Nucleus accumbens (tissue), 56 donors: ENCODE measurements at places on chromosomes 6 and 20.

DNA sequence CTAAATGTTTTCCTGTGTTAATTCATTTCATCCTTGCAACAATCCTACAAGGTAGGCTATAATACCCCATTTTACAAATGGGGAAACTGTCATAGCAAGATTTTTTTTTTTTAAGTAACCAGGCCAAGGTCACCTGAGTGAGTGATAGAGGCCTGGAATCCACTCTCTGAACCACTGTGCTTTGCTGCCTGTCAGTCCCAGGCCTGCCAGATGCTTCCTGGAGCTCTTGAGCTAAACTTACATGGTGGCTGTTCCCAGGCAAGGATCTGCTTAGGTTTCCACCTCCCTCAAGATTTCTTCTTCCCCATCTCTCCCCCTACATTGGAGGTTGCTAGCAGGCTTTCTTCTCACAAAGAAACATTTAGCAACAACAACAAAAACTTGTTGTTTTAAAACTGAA is 32.7 kb upstream of the RNF8 start:
- DNase-seq = no peak

- DNase-seq = no peak
Observed at GRCh38 chr20:54122681-54123586, 50.9 kb downstream of the CYP24A1 start.

DNA sequence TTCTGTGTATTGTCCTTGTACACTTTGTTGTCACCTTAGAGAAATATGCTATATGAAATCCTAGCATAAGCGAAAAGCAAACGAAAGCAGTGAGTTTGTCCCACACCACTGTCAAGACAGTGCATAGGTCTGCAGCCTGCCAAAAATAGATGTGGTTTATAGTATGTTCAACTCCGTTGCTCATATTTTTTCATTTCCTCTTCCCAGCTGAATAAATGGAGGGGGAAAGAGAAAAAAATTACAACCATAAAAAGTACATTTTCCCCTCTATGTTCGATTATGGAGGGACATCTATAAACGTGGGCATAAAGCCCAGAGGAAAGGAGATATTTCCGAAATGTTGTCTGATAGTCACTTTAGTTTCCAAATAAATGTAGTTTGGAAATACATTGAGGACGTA is 25.8 kb downstream of the PRL start:
- no peak for DNase-seq

- DNase-seq = no peak
Observed at GRCh38 chr20:50876816-50877215, 54.4 kb downstream of the ADNP start.

GRCh38 chr6:148885136-148885865 is 138.5 kb downstream of the UST start:
- DNase-seq = no peak

DNA sequence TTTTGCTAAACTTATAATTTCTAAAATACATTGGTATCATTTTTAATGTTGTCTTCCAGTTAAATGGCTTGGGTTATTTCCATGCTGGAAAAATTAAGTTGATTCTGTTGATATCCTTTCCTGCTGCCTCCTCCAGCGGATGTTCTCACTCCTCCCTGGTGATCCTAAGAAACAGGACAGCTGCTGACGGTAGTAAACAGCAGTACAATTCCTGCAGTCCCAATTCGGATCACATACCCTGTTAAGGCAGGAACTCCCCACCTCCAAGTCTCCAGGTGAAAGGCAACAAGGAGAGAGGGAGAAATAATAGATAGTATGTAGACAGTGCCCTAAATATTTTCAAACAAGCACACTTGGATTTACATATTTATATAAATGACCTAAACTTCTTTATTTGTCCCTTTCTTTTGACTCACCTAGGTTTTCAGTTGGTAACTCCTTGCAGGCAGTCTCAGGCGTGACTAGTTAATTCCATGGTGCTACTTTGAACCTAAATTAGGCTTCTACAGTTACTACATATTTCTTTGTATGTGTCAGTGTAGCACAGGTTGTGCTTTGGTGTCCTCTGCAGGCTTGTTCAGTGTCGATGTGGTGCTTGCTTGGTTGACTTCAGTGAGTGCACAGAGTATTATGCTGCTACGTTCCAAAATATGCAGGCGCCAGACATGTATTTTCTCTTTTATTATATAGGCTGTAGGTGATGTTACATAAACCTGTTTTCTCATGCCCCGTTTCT is 126.0 kb downstream of the ADGRB3 start:
- DNase-seq = peak; percentile 43

- DNase-seq = no peak
Observed at GRCh38 chr6:2719093-2719455, 31.6 kb downstream of the MYLK4 start.

DNA sequence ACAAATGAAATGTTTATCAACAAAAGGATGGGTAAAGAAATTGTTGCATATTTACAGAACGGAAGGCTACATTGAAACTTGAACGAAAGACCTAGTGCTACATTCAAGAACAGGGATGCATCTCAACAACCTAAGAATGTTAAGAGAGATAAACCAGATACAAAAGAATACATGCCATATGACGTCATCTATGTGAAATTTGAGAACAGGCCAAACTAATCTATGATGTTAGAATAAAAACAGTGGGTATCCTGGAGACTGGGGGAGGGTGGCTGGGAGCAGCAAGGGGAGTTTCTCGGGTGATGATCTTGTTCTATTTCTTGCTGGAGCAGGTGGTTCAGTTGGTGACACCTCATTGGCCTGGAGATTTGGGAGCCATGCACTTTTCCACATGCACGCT is 81.5 kb downstream of the SULF2 start:
- no peak for DNase-seq

DNA sequence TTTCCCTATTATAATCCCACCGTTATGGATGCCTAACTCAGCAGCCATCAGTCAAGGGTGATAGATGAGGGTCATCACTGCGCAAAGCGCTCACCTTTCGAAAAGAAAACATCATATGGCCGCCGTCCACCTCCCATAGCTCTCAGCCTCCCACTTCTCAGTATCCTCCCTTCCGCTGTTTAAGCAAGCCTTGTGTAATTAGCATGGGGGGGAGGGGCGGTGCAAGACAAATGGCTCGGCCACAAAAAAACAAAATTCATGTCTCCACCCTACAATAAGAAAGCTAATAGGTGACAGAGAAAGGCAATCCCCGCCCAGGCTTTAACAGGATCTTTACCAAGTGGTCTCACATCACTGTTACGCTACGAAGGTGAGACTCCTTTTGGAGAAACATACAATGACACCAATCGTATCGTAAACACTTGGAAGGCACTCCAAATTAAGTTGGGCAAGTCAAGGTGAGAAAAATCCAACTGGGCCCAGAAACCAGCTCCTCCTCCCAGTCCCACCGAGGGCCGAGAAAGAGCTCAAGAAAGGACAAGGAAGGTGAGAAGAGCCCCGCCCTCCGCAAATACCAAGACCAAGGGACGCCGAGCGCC is 645 bp downstream of the DDX39B start:
- DNase-seq = no peak

DNA sequence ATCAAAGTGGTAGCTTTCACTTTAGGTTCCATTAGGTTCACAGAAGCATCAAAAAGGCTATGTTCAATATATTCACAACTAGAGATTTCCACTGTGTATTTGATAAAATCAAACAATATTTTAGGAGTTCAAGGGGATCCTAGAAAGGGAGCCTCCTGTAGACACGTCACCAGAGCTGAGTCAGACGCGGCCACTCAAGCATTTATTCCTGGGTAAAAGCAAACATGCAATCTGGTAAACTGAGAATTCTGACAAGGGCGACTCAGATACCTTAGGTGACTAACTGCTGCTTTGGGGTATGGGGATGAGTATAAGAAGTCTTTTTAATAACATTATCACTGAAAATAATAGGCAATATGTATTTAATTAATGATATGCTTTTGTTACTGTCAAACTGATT is 118.7 kb upstream of the HMGN3 start:
- no peak for DNase-seq

DNA sequence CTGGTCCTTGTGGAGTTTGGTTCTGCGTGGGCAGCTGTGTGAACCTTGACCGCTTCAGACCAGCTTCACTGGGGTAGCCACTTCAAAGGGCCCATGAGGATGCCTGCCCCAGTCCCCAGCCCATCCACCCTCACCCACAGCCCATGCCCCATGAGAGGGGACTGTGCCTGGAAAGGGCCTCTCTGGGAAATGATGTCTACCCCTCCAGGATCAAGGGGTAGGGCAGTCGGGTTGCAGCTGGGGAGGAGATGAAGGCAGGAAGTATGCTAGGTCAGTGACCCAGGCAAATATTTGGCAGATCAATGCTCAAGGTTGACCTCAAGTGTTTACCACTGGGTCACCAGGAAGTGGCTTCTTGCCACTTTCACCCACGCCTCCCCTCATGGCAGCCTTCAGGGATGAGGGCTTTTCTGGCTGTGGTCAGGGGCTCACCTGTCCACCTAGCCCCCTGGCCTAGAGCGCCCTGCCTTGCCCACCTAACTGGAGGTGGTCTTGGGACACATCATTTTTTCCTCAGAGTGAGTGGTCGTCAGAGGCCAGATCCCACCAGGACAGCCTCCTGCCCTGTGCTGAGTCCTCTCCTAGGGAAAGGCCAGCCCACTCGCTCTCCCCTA is 109.5 kb downstream of the SNX5 start:
- DNase-seq = no peak

GRCh38 chr6:130932438-130932837 is 105.2 kb downstream of the SMLR1 start:
- no peak for DNase-seq

- DNase-seq = no peak
Observed at GRCh38 chr20:59103573-59103972, 60.0 kb upstream of the ZNF831 start.

GRCh38 chr6:170057034-170057734 is 233.7 kb downstream of the DLL1 start:
- no peak for DNase-seq

DNA sequence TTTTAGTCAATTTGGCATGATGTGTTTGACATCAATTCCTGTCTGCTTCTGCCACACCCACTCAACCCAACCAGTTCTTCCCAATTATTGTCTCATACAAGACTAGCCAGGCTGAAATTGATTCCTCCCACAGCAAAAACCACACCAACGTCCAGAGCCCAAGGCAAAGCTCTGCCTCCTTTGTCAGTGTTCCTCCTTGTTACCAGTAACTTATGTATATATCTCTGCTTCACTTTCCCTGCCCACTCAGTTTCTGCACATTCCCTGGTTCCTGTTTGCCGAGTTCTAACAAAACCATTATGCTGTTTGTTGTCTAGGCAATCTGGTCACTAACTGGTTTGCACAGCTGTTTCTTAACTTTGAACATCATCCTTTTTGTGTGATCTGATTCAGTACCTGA is 547.9 kb upstream of the PTCHD4 start:
- DNase-seq = no peak

DNA sequence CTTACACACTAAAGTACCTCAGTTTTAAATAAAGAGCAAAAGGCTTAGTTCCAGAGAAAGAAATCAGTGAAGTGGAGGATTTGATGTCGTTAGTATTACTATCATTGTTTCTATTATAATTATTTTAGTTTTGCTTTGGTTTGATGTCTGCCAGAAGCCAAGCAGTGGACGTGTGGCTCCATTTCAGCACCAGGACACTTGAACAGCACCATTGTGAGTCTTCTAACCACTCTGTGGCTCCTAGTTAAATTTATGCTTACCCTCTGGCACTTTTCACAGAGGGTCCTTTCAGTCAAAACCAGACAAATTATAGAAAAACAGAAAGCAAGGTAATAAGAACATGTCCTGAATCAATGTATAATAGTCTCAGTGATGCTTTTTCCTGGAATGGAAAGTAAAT is 3.4 kb downstream of the COL9A1 start:
- no peak for DNase-seq

- DNase-seq = no peak
Observed at GRCh38 chr6:25968769-25969168, 6.2 kb downstream of the TRIM38 start.

- DNase-seq = no peak
Observed at GRCh38 chr6:50390416-50390815, 322.9 kb upstream of the TFAP2D start.

DNA sequence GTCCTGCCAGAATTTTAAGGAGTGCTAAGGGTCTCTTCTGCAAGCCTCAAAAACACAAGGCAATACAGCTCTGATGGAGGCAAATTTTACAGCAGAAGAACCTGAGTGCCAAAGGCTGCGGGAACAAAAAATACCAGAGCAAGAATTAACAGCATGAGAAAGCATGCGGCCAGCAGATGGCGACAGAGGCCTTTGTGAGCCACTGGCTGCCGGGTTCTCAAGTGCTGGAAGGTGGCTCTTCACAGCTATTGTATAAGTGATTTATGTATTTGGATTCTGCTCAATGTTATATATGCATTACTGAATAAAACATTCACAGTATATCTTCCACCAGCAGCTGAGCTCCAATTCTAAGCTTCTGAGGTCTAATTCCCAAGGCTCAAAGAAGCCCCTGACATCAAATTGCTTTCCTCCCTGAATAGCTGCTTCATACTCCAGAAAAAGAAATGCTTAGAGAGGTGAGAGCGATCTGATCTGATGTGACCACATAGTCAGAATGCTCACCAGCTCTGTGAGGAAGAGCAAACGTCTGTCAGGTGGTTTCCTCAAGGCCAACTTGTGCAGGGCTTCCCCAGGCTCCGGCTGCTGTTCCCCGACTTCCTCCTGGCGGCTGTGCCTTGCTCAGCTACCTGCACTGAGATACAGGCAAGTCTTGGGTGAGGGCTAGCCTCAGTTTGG is 58.6 kb downstream of the PPP1R3G start:
- peak; percentile 60 for DNase-seq

GRCh38 chr20:11754451-11754850 is 163.2 kb upstream of the BTBD3 start:
- DNase-seq = no peak

DNA sequence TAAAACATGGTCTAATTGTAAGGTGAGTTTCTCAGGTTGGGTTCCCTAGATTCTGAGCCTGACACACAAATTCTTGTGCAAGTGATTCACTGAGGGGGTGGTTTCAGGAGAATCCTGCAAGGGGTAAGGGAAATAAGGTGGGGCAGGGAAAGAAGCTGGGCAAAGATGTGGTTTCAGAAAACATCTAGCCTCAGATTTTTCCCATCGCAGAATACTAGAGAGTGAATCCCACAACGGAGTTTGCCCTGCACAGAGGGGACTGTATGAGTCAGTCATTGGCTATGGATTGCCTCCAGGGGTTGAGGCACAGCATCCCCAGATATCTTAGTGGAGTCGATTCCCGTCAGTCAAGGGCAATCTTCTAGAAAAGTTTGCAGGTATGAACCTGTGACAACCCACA is 65.2 kb downstream of the PRL start:
- no peak for DNase-seq

- DNase-seq = no peak
Observed at GRCh38 chr6:159450815-159451465, 242.1 kb downstream of the SOD2 start.
